NCI-H1105 (cell line): ENCODE measurements at places on chromosomes 7 and 10.

GRCh38 chr10:593901-594457 is 95.5 kb downstream of the DIP2C start:
- no peak for DNase-seq

- no peak for DNase-seq
Observed at GRCh38 chr10:3660753-3661152, 124.3 kb downstream of the KLF6 start.

DNA sequence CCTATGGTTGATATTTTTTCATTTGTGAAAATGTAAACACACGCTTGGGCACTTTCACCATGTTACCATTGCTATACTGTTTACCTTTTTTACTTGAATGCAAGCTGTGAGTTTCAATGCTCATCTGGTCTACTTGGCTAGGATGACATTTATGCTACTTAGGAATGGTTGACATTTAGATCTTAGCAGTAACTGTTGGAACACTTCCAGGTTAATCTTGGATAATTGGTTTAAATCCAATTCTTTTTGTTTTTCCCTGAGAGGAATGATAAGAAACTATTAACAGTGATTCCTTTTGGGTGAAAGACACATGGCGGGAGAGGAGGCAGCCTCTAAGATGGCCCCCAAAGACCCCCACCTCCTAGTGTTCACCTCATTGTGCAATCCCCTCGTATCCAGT is 51.4 kb upstream of the AMPH start:
- DNase-seq: no peak

GRCh38 chr10:76665029-76665428 is 972.6 kb downstream of the KCNMA1 start:
- no peak for DNase-seq
